ENCODE measurements at places on chromosomes 11 and 22.
A peak's percentile ranks its signal among the peaks of the same experiment; 100 is the strongest.

- DNase-seq: peak; percentile 42
These were observed 145.7 kb downstream of the TTC17 start for GRCh38 chr11:43504316-43504950.

DNA sequence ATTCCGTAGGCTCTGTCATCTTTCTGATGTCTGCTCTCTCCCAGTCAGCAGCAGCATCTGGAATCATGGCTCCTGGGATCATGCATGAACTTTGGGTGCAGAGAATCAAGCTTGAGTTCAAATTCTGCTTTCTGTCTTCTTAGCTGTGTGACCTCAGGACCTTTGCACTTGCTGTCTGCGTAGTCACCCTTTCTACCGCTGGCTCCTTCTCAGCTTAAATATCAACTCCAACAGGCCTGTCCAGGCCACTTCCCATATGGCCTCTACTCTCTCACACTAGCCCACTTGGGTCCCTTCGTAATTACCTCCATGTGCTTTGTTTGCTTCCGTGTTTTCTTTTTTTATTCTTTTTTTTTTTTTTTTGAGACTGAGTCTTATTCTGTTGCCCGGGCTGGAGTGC lies 4.6 kb upstream of the GGA1 start:
- no peak for DNase-seq

DNA sequence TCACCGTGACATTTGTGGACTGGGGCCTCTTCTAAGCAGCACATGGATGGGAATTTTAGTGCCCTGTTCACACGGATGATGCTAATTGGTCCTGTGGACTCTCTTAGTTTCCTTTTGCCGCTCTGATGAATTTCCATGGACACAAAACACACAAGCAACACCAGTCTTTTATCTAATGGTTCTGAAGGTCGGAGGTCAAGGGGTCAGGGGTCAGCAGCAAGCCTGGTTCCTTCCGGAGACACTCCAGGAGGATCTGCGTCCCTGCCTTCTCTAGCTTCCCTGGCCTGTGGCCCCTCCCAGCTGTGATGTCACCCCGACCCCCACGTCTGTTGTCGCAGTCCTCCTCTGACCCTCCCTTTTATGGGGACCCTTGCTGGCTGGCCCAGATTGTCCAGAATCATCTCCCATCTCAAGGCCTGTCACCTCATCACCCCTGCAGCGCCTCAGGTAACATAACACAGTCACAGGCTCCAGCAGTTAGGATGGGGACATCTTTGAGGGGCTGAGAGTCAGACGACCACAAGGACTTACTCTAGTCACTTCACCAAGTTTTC lies 6.8 kb downstream of the NADSYN1 start:
- no peak for DNase-seq

- DNase-seq: no peak
These were observed 65.1 kb upstream of the CD44 start for GRCh38 chr11:35073691-35074419.

DNA sequence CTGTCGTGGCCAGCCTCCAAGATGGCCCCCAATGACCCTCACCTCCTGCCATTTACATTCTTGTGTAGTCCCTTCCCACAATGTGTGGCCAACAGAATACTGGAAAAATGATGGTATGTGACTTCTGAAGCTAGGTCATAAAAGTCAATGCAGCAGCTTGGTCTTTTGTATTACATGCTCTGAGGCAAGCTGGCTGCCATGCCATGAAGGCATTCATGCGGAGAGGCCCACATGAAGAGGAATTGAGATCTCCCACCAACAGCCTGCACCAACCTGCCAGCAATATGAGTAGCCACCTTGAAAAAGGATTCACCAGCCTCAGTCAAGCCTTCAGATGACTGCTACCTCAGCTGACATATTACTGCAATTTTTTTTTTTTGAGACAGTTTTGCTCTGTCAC lies 4.6 kb downstream of the MRTFA start:
- DNase-seq: no peak

DNA sequence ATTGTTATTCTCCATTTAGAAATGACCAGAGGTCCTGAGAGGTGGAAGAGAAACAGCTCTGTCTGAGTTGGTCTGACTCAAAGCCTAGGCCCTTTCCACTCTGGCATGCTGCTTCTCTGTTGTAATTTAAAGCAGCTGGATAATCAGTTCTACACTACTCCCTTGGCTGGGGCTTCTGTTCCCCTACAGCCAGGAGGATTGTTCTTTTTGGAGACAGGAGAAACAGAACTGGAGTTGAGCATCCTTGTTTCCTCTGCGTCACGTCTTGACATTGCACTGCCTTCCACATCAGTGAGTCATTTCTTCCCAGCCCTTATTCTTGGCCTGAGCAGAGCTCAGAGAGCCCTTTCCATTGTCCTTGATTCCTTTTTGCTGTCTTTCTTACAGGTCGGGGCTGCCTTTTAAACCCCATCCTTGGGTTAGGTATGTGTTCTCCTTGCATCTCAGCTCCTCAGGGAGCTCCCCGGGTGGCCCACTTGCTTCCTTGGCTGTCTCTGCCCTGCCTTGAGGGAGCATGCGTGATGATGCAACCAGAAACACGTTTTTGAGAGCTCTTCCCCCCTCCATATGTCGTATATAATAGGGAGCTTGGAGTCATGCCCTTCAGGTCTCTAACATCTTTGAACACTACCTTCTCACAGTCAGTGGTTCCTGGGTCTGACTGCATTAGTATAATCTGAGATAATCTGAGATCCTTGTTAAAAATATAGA lies 35.7 kb downstream of the CYB5R2 start:
- DNase-seq: no peak

DNA sequence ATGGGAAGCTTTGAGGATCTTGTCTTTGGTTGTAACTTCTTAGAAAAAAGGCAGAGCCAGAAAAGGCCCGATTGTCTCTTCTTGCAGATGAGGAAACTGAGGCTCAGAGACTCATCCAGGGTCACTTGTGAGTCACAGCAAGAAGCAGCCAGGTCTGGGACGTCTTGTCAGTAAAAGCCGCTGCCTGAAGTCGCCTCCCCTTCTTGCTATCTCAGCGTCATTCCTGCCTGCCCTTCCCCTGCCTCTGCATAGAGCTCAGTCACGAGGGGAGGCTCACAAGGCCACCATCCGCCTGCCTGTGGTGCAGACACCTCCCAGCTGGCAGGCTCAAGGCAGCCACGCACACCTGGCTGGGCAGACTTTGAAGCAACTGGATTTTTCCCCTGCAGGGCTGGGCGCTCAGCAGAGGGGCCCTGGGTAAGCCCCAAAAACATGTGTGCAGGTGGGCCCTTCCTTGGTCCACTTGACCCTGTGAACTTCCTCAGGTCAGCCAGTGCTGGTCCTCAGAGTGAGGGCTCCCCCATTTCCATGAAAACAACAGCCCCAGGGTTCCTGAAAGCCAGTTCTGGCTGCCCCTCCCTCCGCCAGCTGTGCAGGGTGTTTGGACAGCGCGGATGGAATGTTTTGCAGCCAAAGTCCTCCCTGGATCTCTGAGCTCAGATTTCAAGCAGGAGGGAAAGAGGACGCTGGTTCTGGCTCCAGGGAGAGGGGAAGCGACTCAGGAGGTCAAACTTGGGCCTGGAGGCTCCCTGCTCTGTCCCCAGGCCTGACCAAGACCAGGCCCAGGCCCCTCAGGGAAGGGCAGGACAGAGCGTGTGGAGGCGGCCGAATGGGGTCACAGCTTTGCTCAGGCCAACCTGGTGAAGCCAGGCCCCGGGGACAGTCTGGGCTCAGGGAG lies 6.0 kb upstream of the RAB3IL1 start:
- peak; percentile 92 for DNase-seq

- no peak for DNase-seq
These were observed 66.7 kb downstream of the SYN3 start for GRCh38 chr22:32991353-32992101.

- DNase-seq: no peak
These were observed 429.2 kb downstream of the MN1 start for GRCh38 chr22:27372364-27372763.

GRCh38 chr11:10002221-10002620 lies 291.8 kb downstream of the SBF2 start:
- DNase-seq: no peak

DNA sequence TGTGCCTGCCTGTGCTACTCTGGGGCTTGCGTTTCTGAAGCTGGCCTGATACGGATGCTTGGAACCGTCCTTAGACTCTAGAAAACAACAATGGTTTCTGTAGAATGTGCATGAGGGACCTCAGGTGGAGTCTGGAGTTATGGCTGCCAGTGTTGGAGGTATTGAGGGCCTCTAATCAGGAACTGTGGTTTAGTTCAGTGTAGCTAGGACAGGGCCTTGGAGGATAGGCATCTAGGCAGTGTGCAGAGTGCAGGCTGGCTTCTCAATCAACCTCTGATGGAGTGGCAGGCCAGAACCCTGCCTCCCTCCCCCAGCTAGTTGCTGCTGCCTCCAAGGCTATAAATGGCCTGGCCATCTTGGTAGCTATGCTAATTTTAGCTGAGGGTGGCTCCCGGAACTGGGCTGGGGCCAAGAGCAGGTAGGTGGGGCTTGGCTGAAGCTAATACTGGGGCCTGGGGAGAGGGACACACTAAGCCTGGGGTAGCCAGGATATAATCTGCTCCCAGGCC lies 4.0 kb downstream of the STIM1 start:
- no peak for DNase-seq

DNA sequence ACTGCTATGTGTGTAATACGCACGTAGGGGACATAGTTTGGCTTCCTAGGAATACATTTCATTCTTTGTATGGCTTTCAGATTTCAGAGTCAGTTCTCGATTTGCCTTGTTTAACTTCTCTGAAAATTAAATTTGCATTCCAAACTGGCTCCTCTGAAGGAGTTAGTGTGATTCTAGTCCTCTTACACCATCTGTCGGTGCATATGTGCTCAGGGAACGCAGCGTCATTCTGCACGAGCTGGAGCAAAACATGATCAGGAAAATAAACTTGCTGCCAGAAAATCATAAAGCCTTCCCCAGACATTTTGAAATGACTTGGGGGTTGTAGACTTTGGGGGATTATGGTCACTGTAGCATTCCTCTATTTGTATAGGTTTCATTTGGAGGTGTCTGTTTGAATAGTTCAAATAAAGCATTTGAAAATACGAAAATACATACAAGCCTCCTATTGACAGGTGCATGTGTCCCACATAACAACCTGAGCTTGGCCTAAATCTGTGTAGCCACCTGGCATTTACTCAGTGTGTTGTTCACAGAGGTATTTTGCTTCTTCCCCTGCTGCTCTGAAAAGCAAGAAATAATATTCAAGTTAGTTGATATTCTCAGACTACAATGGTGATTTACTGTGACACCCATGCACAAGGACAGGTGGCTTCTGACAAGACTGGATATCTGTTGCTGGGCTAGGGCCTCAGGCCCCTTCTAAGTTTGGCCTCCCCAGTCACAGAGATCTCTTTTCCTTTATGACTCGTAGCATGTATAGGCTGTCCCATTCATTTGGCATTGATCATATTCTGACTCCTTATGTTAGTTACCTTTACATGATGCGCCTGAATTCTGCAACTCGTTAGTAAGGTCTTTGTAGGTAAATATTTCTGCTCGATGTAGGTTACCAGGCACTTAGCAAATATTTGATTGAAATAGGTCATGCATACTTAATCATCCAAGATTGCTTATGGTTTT lies 81.6 kb upstream of the SORL1-AS1 start:
- DNase-seq: no peak

GRCh38 chr11:126722006-126722736 lies 278.4 kb downstream of the KIRREL3 start:
- no peak for DNase-seq
